Testis (tissue), 5 donors: ENCODE measurements at places on chromosomes 2 and 18. TPM values are rescaled to one million over a fixed set of nuclear protein-coding genes. Genes with fewer than 3 reads are reported as not detected.

DNA sequence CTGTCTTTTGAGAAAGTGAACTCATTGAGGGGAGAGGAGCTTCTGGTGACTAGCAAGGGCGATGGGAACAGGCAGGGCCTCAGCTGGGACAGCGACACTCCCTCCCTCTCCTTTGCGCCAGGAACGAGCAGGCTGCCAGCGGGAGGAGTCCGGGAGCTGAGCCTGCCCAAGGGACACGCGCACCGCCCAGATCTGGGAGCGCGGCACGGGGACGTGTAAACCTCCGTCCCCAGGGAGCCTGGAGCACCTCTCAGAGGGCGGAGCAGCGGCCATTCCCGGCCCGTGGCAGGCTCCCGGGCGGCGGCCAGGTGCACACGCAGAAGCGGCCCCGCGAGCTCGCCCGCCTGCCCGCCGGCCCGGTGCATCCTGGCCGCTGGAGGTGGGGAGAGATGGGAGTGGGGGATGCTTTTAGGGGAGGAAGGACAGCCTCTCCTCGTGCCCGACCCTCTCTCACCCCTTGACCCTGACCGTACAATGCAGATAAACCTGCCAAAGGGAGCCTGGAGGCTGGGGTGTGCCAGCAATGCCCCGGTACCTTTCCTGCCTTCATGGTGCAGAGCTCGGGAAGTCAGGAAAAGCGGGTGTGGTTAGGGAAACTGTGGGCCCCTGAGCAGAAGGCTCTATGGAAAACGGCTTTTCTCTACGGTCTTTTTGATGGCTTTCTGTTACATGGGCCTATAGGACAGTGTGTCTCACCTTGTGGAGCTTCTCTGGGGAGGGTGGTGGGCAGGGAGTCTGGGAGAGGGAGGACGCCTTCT is 2.2 kb downstream of the AQP4 start:
- peak; percentile 73 for DNase-seq
- H3K4me1 ChIP-seq, result peaks cover 5% of the 10 kb centered on the region
- H3K27me3 ChIP-seq, result no peaks in the 10 kb centered on the region
- no peaks in the 10 kb centered on the region for H3K36me3 ChIP-seq

Gene DUSP19
- 3.8 TPM for total RNA-seq

GRCh38 chr18:35949090-35949489 is 23.4 kb upstream of the RMP24 start:
- H3K4me1 ChIP-seq, result no peaks in the 10 kb centered on the region
- peak overlapping the region; percentile 92 for H3K27ac ChIP-seq
- H3K27me3 ChIP-seq, result no peaks in the 10 kb centered on the region
- H3K36me3 ChIP-seq, result no peaks in the 10 kb centered on the region
- no peak for DNase-seq
- H3K4me3 ChIP-seq, result peak overlapping the region; percentile 74

Gene TNFRSF11A
- total RNA-seq, result 3.0 TPM

DNA sequence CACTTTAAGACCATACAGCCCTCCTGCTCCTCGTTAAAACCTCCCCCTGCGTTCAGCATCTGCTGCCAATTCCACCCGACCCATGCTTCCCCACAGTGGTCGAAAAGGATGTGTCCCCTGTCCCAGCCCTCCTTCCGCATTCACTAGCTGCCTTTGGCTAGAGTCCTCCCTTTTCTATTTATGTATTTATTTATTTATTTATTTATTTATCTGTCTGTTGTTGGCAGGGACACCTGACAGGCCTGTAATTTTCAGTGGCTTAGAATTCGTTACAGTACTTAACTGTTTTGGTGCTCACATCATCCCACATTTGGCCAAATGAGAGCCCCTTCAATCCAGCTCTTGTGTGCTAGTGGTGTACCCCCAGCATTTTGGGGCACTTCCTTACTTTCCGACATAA is 50.8 kb downstream of the GNAL start:
- H3K27me3 ChIP-seq, result no peaks in the 10 kb centered on the region
- H3K4me3 ChIP-seq, result no peak overlapping the region
- H3K36me3 ChIP-seq, result no peaks in the 10 kb centered on the region
- no peaks in the 10 kb centered on the region for H3K4me1 ChIP-seq

DNA sequence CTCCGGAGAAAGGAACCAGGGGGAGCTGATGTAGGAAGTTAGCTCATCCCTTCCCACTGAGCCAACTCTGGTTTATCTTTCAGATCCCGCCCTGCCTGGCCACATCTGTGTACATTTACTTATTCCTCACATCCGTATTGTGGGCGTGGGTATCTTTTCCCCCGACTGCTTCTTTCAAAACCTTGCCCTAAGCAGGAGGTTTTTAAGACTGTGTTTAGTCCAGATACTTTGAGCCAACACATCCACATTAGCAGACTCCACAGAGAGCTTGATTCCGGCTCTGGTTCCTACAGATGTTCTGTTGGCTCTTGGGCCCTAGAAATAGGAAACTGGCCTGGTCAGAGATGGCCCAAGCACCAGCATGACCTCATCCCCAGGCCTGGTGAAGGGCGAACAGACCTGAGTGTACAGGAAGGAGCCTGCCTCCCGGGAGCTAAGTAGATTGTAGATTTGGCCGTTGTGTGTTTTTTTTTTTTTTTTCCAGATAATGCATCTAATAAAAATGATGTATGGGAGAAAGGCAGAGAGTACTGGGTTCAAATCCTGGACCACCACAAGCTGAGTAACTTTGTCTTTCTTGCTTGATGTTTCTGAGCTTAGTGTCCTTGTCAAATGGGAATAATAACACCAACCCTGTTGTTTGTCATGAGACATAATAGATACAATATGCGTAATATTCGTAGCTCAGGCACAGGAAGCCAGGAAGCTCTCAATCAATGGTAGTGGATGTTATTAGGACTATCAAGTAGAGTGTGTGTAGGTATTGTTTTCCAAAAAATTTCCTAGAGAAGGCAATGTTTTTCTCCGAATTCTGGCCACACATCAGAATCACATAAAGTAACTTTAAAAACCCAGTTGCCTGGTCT is 92.3 kb downstream of the PRKCE start:
- H3K27me3 ChIP-seq, result no peaks in the 10 kb centered on the region
- DNase-seq, result no peak
- H3K4me3 ChIP-seq, result no peak overlapping the region
- no peaks in the 10 kb centered on the region for H3K36me3 ChIP-seq
- no peak overlapping the region for H3K27ac ChIP-seq

Gene NPAS2
- total RNA-seq, result 64.2 TPM

Gene FAM237A
- total RNA-seq, result not detected

GRCh38 chr18:56649996-56650395 is 1.2 kb upstream of the WDR7 start:
- H3K4me3 ChIP-seq, result no peak overlapping the region
- H3K4me1 ChIP-seq, result peaks cover 6% of the 10 kb centered on the region
- no peaks in the 10 kb centered on the region for H3K27me3 ChIP-seq

Gene CNTNAP5
- 0.39 TPM for total RNA-seq

Gene UBR3
- total RNA-seq, result 122 TPM

- no peaks in the 10 kb centered on the region for H3K36me3 ChIP-seq
- no peak overlapping the region for H3K4me3 ChIP-seq
- H3K27me3 ChIP-seq, result no peaks in the 10 kb centered on the region
- no peaks in the 10 kb centered on the region for H3K4me1 ChIP-seq
Measured at GRCh38 chr2:173590276-173590861, 235.7 kb downstream of the CDCA7 start.

Gene ZAP70
- 6.4 TPM for total RNA-seq

Gene IL1F10
- 0.68 TPM for total RNA-seq

Gene RAX
- not detected for total RNA-seq

DNA sequence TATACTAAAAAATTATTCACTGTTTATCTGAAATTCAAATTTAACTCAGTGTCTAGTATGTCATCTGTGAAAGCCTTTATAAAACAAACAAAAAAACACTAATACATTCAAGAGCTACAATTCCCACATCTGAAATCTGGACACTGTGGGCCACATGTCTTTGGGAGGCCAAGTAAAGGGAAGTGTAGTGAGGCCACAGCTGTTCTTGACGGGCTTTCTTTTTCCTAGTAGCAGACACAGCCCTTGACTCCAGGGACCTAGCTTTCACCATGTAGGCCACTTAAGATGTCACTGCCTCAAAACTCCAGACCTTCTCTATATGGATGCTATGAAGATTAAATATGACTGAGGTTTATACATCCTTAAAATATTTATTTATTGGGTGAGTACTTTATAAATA is 91.1 kb downstream of the RBMS1 start:
- H3K4me3 ChIP-seq, result no peak overlapping the region
- H3K36me3 ChIP-seq, result no peaks in the 10 kb centered on the region
- H3K27ac ChIP-seq, result no peak overlapping the region
- no peak for DNase-seq

Gene CCDC74A
- total RNA-seq, result 165 TPM

DNA sequence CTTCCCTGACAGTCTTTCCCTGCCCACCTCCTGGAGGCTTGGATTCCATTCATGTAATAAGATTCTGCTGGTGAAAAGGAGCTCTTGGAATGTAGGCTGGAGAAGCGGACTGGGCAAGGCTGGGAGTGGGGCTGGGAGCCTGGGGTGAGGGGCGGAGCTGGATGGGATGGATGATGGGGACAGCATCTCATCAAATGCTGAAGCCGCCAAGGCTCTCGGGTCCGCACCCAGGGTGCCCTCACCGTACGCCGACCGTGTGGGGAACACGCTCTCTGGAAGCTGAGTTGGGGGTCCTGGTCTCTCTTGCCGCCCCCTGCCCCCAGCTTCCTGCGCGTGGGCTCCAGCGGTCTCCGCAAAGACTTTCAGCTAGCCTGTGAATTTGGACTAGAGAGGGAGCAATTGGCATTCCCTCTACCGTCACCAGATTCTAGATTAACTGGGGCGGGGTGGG is 9.1 kb downstream of the RAX start:
- no peaks in the 10 kb centered on the region for H3K36me3 ChIP-seq
- peaks cover 7% of the 10 kb centered on the region for H3K4me1 ChIP-seq
- H3K4me3 ChIP-seq, result no peak overlapping the region
- no peaks in the 10 kb centered on the region for H3K27me3 ChIP-seq

GRCh38 chr2:156708051-156708450 is 271.9 kb downstream of the GPD2 start:
- DNase-seq, result no peak
- no peak overlapping the region for H3K27ac ChIP-seq
- H3K27me3 ChIP-seq, result no peaks in the 10 kb centered on the region
- no peaks in the 10 kb centered on the region for H3K36me3 ChIP-seq

Gene SLC40A1
- total RNA-seq, result 58.7 TPM

Gene GRP
- 0.37 TPM for total RNA-seq

Gene C2orf80
- not detected for total RNA-seq

GRCh38 chr2:237669628-237670392 is 42.4 kb downstream of the LRRFIP1 start:
- H3K27me3 ChIP-seq, result no peaks in the 10 kb centered on the region
- no peaks in the 10 kb centered on the region for H3K36me3 ChIP-seq
- DNase-seq, result no peak
- H3K4me3 ChIP-seq, result no peak overlapping the region

Gene CRYGC
- not detected for total RNA-seq

GRCh38 chr18:69854455-69854854 is 93.2 kb downstream of the CD226 start:
- no peak overlapping the region for H3K27ac ChIP-seq
- H3K4me1 ChIP-seq, result no peaks in the 10 kb centered on the region
- no peaks in the 10 kb centered on the region for H3K36me3 ChIP-seq
- DNase-seq, result no peak
- no peak overlapping the region for H3K4me3 ChIP-seq

GRCh38 chr2:46983065-46983801 is 67.6 kb upstream of the MCFD2 start:
- H3K4me1 ChIP-seq, result peaks cover 53% of the 10 kb centered on the region
- H3K36me3 ChIP-seq, result no peaks in the 10 kb centered on the region
- peak overlapping the region; percentile 25 for H3K27ac ChIP-seq
- H3K4me3 ChIP-seq, result no peak overlapping the region

DNA sequence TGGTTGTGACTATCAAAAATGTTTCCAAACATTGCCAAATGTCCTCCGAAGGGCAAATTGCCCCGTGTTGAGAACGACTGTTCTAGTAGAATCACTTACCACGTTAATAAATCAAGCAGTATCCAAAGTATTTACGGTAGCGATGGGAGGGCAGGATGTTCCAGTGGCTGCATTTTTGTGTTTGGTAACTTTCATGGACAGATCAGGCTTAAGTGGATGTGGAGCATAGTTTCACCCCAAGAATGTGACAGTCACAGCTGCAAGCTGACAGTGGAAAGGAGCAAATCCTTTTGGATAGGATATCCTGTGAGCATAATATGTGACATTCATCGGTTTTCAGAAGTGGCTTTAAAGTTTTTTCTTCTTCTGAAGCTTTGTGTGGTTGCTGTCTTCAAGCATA is 46.3 kb upstream of the DARS1 start:
- H3K4me1 ChIP-seq, result no peaks in the 10 kb centered on the region
- H3K27me3 ChIP-seq, result no peaks in the 10 kb centered on the region

DNA sequence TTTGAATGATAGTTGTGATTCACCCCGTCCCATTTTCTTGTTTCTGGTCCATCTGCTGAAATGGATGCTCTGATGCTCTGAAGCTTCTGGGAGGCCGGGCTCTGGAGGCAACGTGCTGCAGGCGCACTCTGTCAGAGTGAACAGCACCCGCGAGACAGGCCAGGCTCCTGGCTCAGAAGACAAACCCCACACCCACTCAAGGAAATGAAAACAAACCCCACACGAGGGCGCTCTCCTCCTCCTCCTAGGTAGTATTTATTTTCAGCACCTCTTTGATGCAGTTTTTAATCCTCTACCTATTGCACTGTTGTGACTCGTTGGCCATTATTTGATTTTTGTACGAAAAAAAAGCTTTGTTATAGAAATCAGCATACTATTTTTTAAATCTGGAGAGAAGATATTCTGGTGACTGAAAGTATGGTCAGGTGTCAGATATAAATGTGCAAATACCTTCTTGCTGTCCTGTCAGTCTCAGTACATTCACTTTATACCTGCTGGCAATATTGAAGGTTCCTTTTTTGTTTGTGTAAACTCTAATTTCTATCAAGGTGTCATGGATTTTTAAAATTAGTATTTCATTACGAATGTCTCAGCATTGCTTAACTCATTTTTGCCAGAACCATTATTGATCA is 10.3 kb upstream of the CHST10 start:
- H3K36me3 ChIP-seq, result no peaks in the 10 kb centered on the region
- no peaks in the 10 kb centered on the region for H3K4me1 ChIP-seq
- no peak overlapping the region for H3K27ac ChIP-seq
- DNase-seq, result peak; percentile 84
- no peak overlapping the region for H3K4me3 ChIP-seq
- no peaks in the 10 kb centered on the region for H3K27me3 ChIP-seq

DNA sequence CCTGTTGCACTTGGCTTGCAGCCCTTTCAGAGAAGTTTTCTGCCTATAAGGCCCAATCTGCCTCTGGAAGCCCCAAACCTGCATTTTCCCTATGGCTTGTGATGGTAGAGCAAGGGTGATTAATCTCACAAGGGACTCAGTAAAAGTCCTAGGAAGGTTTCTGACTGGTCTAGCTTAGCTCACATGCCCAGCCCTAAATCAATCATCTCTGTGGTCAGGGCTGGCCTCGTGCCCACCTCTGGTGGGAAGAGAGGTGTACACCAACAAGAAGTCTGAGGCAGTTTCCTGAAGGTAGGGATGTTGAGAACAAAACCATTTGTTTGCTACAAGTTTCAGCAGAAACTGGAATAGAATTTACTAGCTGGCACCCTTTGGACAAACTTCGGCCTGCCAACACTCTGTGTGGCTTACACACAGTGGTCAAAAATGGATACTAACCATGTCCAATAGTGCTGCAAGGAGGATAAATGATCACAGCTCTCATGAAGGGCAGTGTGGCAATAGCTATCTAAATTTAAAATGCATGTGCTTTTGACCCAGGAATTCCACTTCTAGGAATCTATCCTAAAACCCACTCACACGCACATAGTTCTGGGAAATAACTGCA is 96.4 kb downstream of the EN1 start:
- H3K4me1 ChIP-seq, result no peaks in the 10 kb centered on the region
- H3K4me3 ChIP-seq, result no peak overlapping the region
- H3K27ac ChIP-seq, result no peak overlapping the region
- DNase-seq, result no peak
- no peaks in the 10 kb centered on the region for H3K36me3 ChIP-seq
- H3K27me3 ChIP-seq, result no peaks in the 10 kb centered on the region

GRCh38 chr2:181923121-181923520 is 31.6 kb downstream of the ITPRID2 start:
- H3K27me3 ChIP-seq, result no peaks in the 10 kb centered on the region
- H3K27ac ChIP-seq, result no peak overlapping the region
- H3K4me1 ChIP-seq, result no peaks in the 10 kb centered on the region
- no peak overlapping the region for H3K4me3 ChIP-seq
